ENCODE measurements at places on chromosomes 6 and 20. TPM values are rescaled to one million over a fixed set of nuclear protein-coding genes. Genes with fewer than 3 reads are reported as not detected.

Gene RALGAPB
- total RNA-seq: 28.8 TPM

Gene JPH2
- total RNA-seq: 86.6 TPM

DNA sequence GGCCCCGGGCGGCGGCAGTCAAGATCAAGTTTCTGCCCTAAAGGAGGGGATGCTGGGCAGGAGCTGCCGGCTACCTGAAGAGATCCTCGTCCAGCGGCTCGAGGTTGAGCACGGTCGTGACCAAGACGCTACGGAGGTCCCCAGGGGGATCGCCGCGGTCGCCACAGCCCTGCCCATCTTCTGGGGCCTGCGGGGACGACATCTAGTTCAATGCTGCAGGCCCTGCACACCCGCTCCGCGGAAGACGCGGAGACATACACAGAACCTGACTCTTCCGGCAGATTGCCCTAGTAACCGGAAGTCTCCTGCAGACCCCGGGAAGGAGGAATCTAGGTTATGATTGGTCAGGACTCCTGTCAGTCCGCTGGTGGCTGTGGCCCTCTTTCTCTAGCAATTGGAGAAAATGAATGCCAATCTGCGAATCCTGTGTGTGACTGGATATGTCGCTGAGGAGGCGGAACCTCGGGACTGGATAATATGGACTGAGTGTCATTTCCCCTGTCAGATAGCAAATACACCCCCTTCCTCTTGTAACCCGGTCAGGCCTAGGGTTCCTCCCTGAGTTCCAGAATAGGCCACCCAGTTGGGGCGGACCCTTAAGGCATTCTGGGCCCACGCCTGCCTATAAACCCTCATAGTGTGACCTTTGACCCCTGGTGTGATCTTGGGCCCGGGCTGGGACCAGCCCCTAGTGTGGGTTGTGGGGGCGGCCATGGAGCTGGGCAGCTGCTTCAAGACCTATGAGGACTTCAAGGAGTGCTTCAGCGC lies at the start of the genes ACOT8 and ZSWIM3:
Gene ACOT8, minus strand, starts transcription at position 279 of the 768 bp plus-strand sequence. Its CDS starts 77 bp downstream, at position 202.
Gene ZSWIM3, plus strand, starts transcription at position 501 of the 768 bp plus-strand sequence. Its CDS starts 212 bp downstream, at position 713.
- peaks cover 38% of the 10 kb centered on the region for H3K4me1 ChIP-seq
- no peaks in the 10 kb centered on the region for H3K27me3 ChIP-seq
- no peaks in the 10 kb centered on the region for H3K36me3 ChIP-seq
- H3K4me3 ChIP-seq: peak within 1 kb of the TSS; percentile 87
- peak; percentile 99 for DNase-seq
- H3K27ac ChIP-seq: peak within 1 kb of the TSS; percentile 84

DNA sequence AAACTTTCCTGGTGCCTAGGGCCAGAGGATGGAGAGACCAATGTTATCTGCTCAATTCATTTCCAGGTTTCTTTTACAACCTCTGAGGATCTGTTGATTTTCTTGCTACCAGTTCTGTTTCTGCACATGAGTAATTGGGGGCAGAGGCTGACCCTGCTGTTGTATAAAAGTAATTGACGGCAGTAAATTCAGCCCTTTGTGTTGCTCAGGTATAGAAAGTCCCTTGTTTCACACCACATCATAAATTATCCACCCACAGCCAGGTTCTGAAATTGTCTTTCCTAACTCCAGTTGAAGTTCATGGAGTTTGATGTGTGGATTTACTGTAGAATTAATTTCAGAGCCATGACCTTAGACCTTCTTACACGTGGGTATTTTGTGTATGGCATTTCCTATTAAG lies 107.4 kb upstream of the GRIK2 start:
- H3K36me3 ChIP-seq: no peaks in the 10 kb centered on the region
- no peak overlapping the region for H3K27ac ChIP-seq
- H3K27me3 ChIP-seq: no peaks in the 10 kb centered on the region
- DNase-seq: no peak
- H3K4me1 ChIP-seq: no peaks in the 10 kb centered on the region

- DNase-seq: no peak
- peaks cover 40% of the 10 kb centered on the region for H3K4me1 ChIP-seq
- no peaks in the 10 kb centered on the region for H3K36me3 ChIP-seq
- no peak overlapping the region for H3K4me3 ChIP-seq
- H3K27ac ChIP-seq: no peak overlapping the region
Measured at GRCh38 chr6:37893257-37893656, 73.7 kb downstream of the ZFAND3 start.

- no peak overlapping the region for H3K27ac ChIP-seq
- no peaks in the 10 kb centered on the region for H3K4me1 ChIP-seq
- DNase-seq: no peak
Measured at GRCh38 chr6:144728804-144729203, 443.7 kb downstream of the UTRN start.

GRCh38 chr6:162907876-162908481 lies 180.2 kb downstream of the PACRG start:
- H3K27ac ChIP-seq: no peak overlapping the region
- no peak for DNase-seq
- H3K4me1 ChIP-seq: no peaks in the 10 kb centered on the region
- no peak overlapping the region for H3K4me3 ChIP-seq

DNA sequence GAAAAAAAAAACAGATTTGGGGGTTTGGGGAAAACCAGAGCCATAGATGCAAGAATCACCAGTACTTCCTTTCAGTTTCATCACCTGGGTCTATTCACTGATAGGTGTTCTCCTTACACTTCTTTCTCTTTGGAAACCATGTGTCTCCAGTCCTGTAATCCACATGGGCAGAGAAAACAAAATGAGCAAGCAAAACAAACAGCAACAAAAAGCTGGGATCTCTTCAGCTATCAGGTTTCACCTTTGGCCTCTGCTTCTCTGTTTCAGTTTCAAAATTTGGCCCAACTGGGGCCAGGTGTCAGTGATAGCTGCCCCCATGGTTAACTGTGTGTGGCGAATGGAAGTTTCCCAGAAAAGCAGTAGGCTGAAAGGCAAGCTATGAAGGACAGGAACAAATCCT lies 220.0 kb upstream of the THBS2 start:
- no peaks in the 10 kb centered on the region for H3K4me1 ChIP-seq
- H3K27ac ChIP-seq: no peak overlapping the region
- H3K36me3 ChIP-seq: no peaks in the 10 kb centered on the region
- H3K4me3 ChIP-seq: no peak overlapping the region

GRCh38 chr6:134938896-134939295 lies 11.0 kb downstream of the ALDH8A1 start:
- H3K4me1 ChIP-seq: no peaks in the 10 kb centered on the region
- H3K27me3 ChIP-seq: no peaks in the 10 kb centered on the region

Gene OR2J3
- total RNA-seq: not detected

Gene HSPA1L
- 7.1 TPM for total RNA-seq

DNA sequence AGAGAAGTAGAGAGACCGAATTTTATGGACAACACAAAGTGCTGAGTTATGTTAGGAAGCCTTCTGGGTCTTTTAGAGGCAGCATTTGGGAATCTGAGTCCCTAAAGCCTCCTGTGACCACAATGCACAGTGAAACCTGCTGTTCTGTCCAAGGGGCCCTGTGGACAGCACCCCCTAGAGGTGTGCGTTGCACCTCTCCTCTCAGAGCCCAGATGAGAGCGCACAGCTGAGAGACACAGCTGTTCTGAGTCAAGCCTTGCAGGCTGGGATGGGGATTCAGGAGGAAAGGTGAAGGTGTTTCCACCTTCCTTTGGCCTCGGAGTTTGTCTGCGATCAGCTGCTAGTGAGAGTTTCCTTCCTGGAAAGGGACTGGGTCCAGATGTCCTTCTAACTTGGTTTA lies 13.0 kb downstream of the PCK1 start:
- DNase-seq: no peak
- H3K36me3 ChIP-seq: no peaks in the 10 kb centered on the region
- peaks cover 14% of the 10 kb centered on the region for H3K27me3 ChIP-seq
- H3K4me1 ChIP-seq: no peaks in the 10 kb centered on the region
- no peak overlapping the region for H3K4me3 ChIP-seq
- H3K27ac ChIP-seq: no peak overlapping the region

Gene OR2H1
- total RNA-seq: not detected

DNA sequence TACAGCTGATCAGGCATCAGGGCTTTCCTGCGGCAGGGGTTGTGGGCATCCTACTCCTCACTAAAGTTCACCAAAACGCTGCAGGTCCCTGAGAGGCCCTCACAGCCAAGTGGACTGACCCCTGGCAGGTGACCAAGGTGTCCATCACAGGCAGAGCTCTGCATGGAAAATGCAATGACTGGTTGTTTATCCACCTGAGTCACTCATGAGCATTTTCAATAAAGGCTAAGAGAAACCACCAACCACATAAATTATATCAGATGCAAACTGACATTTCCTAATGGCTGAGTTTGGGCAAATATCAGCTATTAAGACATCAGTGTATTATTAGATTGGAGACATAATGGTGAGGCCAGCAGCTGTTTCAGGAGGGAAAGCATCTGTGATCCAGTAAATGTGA lies 152.7 kb upstream of the SYNDIG1 start:
- H3K27me3 ChIP-seq: no peaks in the 10 kb centered on the region
- H3K4me3 ChIP-seq: no peak overlapping the region
- no peaks in the 10 kb centered on the region for H3K36me3 ChIP-seq
- no peak overlapping the region for H3K27ac ChIP-seq
- no peak for DNase-seq

Gene SYNGAP1
- 1.3 TPM for total RNA-seq

DNA sequence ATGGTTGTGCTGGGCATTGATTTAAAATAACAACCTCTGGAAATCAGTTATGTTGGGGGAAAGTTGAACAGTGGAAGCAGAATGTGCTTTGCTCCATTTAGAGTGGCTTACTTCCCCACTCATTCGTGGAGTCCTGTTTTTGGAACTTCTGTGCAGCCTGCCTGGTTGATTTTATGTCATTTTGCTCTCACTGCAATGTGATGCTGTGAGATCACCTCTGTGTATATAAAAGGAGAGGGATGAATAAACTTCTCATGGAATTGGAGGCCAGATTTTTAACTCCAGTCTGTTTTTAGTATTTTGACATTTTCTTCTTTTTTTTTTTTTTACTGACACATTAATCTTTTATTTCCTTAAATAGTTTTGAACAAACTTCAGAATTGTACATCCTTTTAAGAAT lies 139.0 kb downstream of the FNDC1 start:
- no peak overlapping the region for H3K4me3 ChIP-seq
- H3K27ac ChIP-seq: no peak overlapping the region
- DNase-seq: no peak
- H3K4me1 ChIP-seq: no peaks in the 10 kb centered on the region
- H3K36me3 ChIP-seq: no peaks in the 10 kb centered on the region
- H3K27me3 ChIP-seq: no peaks in the 10 kb centered on the region

Gene AGER
- total RNA-seq: not detected

- H3K27me3 ChIP-seq: no peaks in the 10 kb centered on the region
- H3K36me3 ChIP-seq: no peaks in the 10 kb centered on the region
- H3K4me3 ChIP-seq: no peak overlapping the region
- DNase-seq: no peak
- no peak overlapping the region for H3K27ac ChIP-seq
- H3K4me1 ChIP-seq: no peaks in the 10 kb centered on the region
Measured at GRCh38 chr6:91573826-91574416, 987.0 kb upstream of the MAP3K7 start.

GRCh38 chr6:71190809-71191208 lies 97.8 kb upstream of the OGFRL1 start:
- H3K27me3 ChIP-seq: no peaks in the 10 kb centered on the region
- H3K27ac ChIP-seq: no peak overlapping the region
- no peak overlapping the region for H3K4me3 ChIP-seq
- no peak for DNase-seq
- H3K4me1 ChIP-seq: no peaks in the 10 kb centered on the region
- H3K36me3 ChIP-seq: no peaks in the 10 kb centered on the region

DNA sequence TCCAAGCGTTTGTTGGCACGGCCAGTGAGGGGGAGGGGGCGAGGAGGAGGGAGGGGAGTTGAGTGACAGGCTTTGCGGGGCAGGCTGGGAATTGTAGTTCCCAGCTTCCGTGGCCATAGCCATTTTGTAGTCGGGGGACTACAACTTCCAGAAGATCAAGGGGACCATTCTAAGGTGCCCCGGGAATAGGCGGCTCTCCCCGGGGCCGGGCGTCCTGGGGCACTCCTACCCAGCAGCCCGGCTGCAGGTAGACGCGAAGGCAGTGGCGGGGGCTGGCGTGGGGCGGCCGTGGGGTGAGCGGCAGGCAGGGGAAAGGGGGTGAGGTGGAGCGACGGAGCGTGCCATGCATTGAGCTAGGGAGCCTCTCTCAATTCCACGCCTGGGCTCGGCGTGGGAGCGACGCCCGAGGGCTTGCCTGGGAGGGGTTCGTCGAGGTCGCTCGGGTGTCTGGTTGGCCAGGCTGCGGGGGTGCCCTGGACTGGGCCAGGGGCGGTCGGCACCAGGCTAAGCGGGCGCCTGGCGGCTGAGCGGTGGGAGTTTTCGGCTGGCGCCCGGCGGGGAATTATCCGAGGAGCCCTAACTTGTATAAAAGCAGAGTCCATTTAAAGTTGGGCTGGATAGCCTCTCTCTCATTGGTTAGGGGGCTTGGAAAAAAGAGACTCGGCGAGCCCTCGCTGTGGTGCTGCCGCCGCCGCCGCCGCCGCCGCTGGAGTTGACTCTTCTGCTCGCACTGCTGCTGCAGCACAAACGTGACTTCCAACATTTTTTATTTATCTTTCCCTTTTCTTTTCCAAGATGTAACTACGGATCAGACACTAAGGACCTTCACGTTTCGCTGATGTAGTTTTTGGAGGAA lies at the start of gene JARID2:
Gene JARID2, plus strand, starts transcription at position 709 of the 856 bp plus-strand sequence. CDS start 471 bp downstream, outside the sequence.
- H3K4me1 ChIP-seq: peaks cover 11% of the 10 kb centered on the region
- H3K27ac ChIP-seq: peak within 1 kb of the TSS; percentile 98
- H3K36me3 ChIP-seq: no peaks in the 10 kb centered on the region
- H3K4me3 ChIP-seq: peak within 1 kb of the TSS; percentile 64

Gene COL9A1
- total RNA-seq: not detected

DNA sequence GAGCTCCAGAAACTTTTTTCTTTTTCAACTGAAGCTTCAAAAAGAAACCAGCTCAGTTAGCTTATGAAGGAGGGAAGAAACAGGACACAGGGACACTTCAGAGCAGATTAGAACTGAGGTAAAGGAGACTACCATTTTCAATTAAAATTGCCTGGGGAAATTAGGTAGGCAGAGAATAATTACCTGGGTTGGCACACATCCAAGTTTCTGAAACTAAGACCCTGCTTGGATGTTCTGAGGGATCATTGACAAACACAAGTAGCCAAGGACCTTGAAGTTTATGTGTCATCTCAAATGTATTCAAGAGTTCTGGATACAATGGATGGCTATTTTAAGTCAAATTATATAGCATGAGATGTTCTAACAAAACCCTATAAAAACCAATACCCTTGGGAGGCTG lies 137.6 kb downstream of the PLCB4 start:
- H3K4me3 ChIP-seq: no peak overlapping the region
- no peak overlapping the region for H3K27ac ChIP-seq
- H3K4me1 ChIP-seq: no peaks in the 10 kb centered on the region

- H3K27me3 ChIP-seq: no peaks in the 10 kb centered on the region
- no peaks in the 10 kb centered on the region for H3K36me3 ChIP-seq
- no peak overlapping the region for H3K4me3 ChIP-seq
- DNase-seq: no peak
Measured at GRCh38 chr6:88519301-88520016, 353.3 kb upstream of the CNR1 start.

DNA sequence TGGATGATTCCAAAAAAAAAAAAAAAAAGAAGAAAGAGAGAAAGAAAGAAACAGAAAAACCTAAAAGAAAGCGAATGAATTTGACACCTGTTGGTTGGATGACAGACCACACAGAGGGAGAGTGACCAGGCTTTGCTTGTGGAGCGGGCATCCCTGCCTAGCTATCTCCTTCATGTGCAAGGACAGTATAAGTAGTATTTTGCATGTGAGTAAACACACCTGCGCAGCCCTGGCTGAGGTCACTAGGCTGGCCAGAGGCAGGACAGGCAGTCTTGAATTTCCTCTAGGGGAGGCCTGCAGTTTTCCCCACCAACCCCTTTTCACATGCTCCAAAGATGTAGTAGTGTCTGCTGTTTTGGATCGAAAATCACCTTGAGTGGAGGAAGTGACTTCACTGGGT lies 126.4 kb downstream of the CCDC170 start:
- no peak overlapping the region for H3K27ac ChIP-seq
- no peak overlapping the region for H3K4me3 ChIP-seq
- H3K4me1 ChIP-seq: no peaks in the 10 kb centered on the region
- H3K36me3 ChIP-seq: no peaks in the 10 kb centered on the region
- DNase-seq: no peak
- H3K27me3 ChIP-seq: no peaks in the 10 kb centered on the region

Gene ELOVL2
- total RNA-seq: 0.32 TPM

Measured in gastrocnemius medialis (tissue), 4 donors.